Stimulated activated naive B cell treated with anti-CD40 and anti-IgM and Interleukin-4, amounts not matched to agents 10 μg/mL and 1 μg/mL and 100 μg/mL, for 72 hours (primary cell): ENCODE measurements at places on chromosomes 7 and 10.
A peak's percentile ranks its signal among the peaks of the same experiment; 100 is the strongest.

- DNase-seq: no peak
Measured at GRCh38 chr7:127158659-127159058, 94.1 kb downstream of the GRM8 start.

- no peak for DNase-seq
Measured at GRCh38 chr10:79292026-79292766, 55.1 kb upstream of the PPIF start.

DNA sequence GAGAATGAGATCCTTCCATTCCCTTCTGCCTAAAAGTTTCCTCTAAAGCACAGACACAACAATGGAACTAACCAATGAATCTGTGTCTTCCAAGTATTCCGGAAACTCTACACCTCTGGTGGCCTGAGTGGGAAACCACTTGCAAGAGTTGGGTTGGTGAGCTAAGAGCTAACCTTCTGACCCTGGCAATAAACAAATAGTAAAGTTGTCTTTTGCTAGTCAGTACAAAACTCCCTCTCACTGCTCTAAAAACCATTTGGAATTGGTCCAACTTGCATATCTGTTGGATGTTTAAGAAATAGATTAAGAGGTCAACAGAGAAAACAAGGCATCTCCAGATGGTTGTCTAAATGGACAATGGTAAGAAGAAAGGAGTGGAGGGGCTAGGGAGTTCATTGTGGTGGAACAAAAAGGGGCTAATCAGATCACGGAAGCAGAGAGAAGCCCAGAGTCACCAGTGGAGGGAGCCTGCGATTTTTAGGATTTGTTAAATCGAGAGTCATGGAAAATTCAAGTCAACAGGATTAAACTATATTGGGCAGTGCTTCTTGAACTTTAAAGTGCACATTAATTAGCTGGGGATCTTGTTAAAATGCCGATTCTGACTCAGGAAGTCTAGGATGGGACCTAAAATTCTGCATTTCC is 192.3 kb downstream of the EVX1 start:
- no peak for DNase-seq

DNA sequence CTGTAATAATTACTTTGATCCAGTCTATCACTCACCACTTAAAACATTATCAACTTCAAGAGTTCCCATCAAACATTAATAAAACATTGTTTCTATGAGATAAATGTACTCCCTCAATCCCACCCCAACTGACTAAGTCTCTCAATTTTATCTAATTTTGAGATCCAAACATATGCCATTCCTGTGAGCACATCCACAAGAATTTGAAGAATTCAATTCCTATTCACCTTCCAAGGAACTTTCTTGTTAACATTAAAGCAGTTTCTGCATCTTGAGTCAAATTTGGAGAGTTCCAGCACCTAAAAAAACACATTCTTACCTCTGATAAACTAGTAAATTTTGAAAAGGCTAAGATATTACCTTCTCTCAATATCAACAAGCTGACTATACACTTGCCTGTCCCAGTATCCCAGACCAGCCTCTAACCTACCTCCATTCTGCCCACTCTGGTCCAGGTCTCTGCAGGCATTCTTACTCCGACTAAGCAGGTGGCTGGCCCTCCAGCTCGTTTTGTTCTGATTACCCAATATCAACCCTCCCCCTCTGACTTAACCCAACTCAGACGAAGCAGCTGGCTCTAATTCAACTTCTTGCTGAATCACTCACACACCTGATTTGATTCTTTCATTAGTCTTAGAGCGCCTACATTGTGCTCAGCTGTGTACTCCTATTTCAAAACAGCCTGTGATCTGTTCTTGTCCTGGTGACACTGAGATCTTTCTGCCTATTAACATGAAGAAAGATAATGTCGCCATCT is 275.2 kb downstream of the IPMK start:
- no peak for DNase-seq

- no peak for DNase-seq
Measured at GRCh38 chr7:108307194-108307593, 149.0 kb downstream of the NRCAM start.

DNA sequence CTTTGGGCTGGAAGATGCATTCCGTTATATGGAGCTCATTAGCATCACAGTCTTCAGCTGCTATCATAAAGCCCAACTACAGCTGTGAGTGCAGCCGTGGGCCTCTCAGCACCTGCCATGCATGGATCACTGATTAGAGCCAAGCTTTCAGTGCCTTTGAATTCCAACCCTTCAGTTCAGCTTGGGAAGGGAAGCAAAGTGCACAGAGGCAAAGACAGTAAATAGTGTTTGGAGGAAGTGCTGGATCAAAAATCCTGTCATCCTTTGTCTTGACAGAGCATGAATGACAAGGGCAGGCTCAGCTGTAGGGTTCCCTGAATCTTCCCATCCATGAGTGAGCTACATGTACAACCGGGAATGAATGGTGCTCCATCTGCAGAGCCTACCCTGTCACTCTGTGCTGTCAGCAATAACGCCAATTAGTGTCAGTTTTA is 153.7 kb downstream of the DNAJB9 start:
- no peak for DNase-seq

GRCh38 chr10:70474780-70475179 is 3.8 kb upstream of the PALD1 start:
- no peak for DNase-seq

GRCh38 chr7:100589341-100589947 is 3.3 kb downstream of the FBXO24 start:
- no peak for DNase-seq

- DNase-seq: no peak
Measured at GRCh38 chr7:104958371-104958865, 55.6 kb upstream of the KMT2E start.

DNA sequence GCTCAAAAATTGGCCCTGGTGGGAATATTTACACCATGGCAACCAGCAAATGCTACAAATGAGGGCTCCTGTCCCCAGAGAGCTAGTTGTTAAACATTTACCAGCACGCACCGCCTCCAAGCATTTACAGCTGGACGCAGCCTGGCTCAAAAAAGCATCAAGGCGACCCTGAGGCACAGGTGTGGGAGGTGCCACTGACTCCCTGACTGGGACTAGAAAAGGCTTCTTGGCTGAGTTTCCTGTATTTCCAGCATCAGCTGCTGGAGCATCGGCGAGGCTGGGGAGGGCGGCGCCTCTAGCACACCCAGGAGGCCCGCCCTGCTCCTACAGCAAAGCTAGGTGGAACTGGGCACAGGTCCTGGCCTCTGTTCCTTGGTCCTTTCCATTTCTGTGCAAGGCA is 43.5 kb upstream of the ZRANB1 start:
- no peak for DNase-seq

GRCh38 chr10:15427843-15428414 is 56.8 kb upstream of the FAM171A1 start:
- no peak for DNase-seq

GRCh38 chr10:74923556-74923955 is 97.2 kb downstream of the KAT6B start:
- DNase-seq: no peak

- DNase-seq: no peak
Measured at GRCh38 chr10:70903262-70903921, 15.0 kb upstream of the PCBD1 start.

- DNase-seq: no peak
Measured at GRCh38 chr10:88413412-88413811, 169.7 kb downstream of the RNLS start.

DNA sequence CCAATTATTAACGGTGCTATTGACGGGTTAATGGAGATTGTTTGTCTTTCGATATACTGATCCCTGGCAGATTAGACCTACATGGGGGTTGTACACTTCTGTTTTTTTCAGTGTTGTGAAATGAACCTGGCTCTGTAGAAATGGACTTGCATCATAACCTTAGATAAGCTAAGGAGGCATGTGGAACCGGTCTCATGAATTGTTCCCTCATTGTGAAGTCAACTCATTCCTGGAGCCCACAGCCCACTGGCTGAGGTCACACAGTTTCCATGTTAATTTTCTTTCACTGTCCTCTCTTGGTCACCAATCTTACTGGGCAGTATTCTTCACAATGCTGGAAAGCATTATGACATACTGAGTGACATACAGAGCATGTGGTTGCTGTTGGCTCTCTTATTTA is 202.8 kb downstream of the BMPER start:
- DNase-seq: no peak

DNA sequence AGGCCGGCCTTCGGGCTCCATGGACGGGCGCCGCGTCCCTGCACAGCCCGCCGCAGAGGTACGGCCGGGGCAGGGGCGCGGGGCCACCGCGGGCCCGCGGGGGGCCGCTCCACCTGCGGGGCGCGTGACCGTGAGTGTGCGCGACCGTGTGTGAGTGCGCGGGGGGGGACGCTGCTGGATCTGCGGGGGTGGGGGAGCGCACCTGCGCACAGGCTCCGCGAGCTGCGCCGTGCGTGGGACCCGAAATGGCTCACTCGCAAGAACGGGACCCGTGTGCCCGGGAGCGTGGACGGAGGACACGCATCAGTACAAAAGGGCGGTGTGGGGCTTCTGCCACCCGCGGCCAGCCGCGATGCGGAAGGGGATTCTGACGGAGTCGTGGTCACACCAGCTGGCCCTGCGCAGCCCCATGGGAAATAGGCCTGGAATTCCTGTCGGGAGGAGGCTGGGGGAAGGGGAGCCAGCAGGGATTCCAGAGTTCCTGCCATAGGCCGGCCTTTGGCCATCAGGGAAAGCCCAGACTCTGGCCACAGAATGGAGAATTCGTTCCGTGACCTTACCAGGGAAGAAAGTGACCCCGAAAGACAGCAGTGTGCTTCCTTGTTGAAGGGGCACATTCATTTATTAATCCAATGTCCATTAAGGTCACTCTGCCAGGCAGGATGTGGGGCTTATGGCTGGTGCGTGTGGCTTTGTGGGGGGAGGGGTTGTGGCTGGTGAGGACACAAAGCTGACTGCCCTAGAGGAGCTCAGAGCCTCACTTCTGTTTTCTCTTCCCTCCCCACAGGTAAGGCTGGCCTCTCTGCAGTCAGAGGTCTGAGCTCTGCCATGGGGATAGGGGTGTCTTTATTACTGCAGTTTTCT is 494 bp downstream of the REPIN1 start:
- peak; percentile 64 for DNase-seq

DNA sequence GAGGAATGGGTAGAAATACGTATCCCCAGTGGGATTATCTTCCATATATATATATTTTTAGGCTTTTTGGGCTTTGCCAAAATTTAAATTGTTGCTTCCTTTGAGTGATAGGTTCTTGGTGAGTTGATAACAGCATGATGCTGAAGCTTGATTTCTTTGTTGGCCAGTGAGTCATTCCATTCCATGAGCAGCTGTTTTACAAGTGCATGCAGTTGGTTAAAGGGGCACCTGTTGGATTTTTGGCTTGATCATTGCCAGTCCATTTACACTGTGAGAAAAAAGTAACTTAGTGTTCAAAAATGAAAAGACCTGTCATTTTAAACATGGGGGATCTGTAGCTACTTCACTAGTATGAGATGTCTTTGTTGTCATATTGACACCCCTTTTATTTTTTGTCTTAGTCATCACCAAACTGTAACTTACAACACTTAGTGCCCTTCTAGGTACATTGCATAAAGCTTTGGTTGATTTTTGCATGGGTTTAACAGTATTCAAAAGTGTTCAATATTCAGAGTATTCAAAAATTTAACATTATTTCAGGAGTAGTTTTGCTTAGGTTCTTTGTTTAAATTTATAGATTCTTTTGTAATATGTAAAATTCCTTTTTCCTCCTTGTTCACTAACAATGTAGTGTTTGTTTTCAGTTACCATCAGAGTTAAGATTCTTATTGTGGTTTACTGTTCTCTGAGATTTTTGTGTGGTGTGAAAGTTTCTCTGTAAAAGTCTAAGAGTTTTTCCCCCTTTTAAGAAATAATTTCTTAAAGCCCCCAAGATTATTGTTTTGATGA is 8.8 kb downstream of the AKAP9 start:
- DNase-seq: no peak

GRCh38 chr10:79056736-79057391 is 11.9 kb upstream of the ZMIZ1 start:
- no peak for DNase-seq

GRCh38 chr7:151132461-151133205 is 34.9 kb downstream of the GBX1 start:
- DNase-seq: no peak

- DNase-seq: no peak
Measured at GRCh38 chr7:54810401-54810800, 51.4 kb upstream of the SEC61G start.

DNA sequence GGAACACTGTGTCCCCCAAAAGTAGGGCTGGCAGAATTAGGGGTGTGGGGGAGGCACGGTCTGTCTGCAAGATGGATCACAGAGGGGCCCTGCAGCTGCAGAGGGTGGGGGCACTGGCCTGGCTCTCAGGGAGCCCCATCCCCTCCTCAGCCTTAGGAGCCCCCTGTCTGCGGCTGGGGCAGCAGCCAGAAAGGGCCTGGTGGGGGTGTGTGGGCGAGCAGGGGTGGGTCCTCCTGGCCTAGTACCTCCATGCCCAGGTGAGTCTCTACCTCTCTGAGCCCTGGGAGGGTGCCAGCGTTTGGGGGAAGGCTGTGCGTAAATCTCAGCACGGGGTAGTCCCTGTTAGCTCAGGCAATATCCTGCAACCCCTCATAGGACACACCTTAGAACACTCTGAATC is 280.5 kb upstream of the PPP2R2D start:
- DNase-seq: no peak

GRCh38 chr10:79938728-79939406 is 10.0 kb downstream of the SFTPD start:
- DNase-seq: peak; percentile 86

GRCh38 chr7:116920359-116920758 is 32.9 kb upstream of the ST7 start:
- no peak for DNase-seq

DNA sequence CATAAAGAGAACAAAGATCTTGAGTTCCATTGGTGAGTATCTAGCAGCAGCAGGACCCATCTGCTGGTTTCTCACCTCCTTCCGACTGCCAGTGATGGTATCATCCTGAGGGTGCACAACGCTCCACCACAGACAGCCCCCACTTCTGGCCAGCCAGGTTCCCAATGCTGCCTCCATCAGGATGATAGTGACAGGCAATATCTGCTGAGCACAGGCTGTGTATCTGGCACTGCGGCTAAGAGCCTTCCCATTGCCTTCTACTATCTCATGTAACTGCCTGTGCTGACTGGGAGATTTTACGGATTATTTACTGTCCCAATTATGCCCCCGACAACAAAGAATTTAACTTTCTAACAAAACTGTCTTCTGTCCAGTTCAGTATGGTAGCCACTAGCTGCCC is 352.4 kb upstream of the AOAH start:
- DNase-seq: no peak

GRCh38 chr10:132977807-132978206 is 35.4 kb upstream of the CFAP46 start:
- DNase-seq: no peak

GRCh38 chr10:88006261-88006660 is 142.8 kb downstream of the PTEN start:
- no peak for DNase-seq

DNA sequence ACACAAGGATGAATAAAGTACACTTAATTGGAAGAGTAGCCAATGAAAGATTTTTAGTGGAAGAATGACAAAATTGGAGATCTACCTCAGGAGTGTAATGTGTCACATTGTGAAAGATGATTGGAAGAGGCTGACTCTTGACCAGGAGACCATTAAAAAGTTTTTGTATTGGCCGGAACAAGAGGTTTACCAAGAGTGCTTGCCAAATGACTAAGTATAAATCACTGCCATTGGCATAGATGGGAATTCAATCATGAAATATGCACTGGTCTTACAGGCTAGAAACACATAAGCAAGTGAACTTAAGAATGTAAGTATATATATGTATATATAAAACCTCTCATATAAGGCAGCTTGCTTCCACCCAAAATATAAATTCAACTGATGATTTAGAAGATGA is 58.7 kb upstream of the TFEC start:
- DNase-seq: no peak
